ENCODE measurements at places on chromosomes 2 and 18.
A peak's percentile ranks its signal among the peaks of the same experiment; 100 is the strongest.

- DNase-seq, result peak; percentile 54
Observed at GRCh38 chr2:177551989-177552421, 159.4 kb downstream of the AGPS start.

- no peak for DNase-seq
Observed at GRCh38 chr2:207072571-207072970, 93.2 kb downstream of the KLF7 start.

- DNase-seq, result no peak
Observed at GRCh38 chr18:65661391-65661790, 89.4 kb upstream of the CDH7 start.

DNA sequence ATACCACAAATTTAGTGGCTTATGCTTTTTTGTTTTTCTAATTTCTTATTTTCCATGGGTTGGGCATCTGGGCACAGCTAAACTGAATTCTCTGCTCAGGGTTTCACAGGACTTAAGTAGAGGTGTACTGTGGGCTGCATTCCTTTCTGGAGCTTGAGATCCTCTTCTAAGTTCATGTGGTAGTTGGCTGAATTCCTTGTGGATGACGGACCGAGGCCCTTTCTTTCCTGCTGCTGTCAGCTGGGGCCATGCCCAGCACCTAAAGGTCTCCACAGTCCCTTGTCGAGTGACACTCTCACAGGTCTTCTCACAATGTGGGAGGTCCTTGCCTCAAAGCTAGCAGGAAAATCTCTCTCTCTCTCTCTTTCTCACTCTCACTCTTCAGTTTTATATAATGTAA is 433.5 kb upstream of the LRATD1 start:
- no peak for DNase-seq

- no peak for DNase-seq
Observed at GRCh38 chr2:61775956-61776570, 77.8 kb downstream of the FAM161A start.

DNA sequence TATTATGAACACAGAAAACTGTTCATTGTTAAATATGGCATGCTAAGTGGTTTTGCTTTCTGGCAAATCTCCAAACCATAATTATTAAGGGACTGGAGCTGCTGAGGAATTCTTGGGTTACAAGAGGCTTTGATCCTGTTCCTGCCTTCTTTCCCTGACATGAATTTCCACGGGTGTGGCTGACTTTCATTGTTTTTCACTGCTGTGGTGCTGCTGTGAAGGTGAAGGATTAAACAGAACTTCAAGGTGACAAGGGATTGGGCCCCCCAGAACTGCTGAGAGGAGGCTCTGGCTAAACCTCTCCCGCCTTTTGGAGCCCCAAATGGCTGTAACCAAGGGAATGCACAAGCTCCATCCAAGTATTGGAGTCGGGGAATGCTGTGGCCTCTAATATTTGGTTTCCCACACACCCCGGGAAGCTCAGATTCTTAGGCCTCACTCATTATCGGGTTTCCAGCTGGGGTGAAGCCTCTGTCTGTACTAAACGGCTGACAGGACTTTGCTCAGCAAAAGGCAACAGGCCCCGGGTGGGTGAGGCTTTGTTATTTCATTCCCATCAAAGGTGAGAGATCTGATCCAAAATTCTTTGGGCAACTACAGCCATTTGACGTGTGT is 29.0 kb upstream of the ZFP36L2 start:
- no peak for DNase-seq

DNA sequence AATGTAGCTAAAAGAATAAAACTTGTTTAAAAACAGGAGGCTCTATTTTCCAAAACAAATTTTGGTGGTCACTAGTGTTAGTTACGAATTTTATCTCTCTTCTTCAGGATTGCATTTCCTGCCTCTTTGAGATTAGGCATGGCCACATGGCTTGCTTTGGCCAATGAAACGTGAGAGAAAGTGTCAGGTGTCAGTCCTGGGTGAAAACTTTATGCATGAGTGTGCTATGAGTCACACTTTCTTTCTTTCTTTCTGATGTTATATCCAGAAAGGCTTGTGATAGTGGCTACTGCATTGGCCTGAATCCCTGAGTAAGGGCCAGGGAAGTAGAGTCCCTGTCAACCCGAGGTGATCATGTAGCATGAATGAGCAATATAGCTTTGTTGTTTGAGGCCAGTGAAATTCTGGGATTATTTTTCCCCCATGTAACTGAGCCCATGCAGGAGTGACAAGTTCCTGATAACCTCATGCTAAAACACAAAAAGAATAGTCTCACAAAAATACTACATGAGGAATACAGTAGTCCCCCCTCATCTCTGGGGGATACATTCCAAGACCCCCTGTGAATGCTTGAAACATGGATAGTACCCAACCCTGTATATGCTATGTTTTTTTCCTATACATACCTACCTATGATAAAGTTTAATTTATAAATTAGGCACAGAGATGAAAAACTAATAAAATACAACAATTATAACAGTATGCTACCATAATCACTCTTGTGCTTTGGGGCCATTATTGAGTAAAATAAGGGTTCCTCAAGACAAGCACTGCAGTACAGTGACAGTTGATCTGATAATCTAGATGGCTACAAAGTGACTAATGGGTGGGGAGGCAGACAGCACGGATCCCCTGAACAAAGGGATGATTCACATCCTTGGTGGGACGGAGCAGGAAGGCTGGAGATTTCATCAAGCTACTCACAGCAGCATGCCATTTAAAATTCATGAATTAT is 109.5 kb downstream of the CDC42EP3 start:
- DNase-seq, result no peak

DNA sequence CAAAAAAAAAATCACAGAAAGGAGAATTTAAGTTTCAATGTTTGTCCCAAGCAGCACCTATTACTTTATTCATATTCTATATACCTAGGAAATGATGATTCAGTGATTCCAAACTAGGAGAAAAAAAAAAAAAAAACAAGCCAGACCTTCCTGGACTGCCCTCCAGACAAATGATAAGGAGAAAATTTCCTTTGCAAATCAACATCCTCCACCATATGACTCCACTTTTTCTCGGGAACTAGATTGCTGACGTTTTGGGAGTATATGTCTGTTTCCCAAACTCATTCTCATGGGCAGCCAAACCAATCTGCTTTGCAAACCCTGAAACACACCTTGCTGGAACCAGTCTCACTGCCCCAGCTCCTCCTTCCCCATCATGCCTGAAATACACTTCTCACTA is 16.8 kb downstream of the AP1S3 start:
- no peak for DNase-seq

GRCh38 chr2:9910699-9911098 is 40.8 kb upstream of the GRHL1 start:
- DNase-seq, result no peak

DNA sequence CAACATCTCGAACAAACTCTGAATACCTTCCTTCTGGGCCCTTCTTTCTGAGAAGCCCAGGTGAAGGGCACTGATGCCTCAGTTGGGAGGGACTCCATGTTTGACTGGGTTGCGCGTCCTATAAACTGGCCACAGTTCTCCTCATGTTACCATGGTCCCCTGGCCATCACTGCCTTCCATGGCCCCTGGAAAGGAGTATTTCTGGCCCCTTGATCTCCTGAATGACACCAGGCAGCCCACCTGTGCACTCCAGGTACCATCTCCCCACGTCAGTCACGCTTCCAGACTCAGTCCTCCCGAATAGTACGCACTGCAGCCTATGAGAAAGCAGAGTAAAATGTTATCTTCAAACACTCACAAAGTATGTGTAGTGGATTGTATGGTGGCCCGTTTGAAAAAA is 73.9 kb downstream of the ACKR3 start:
- no peak for DNase-seq

GRCh38 chr18:75125382-75126331 is 83.3 kb downstream of the PTGR3 start:
- no peak for DNase-seq

GRCh38 chr18:6738622-6739021 is 9.1 kb downstream of the ARHGAP28 start:
- no peak for DNase-seq

GRCh38 chr2:215619022-215619958 is 183.4 kb upstream of the FN1 start:
- DNase-seq, result no peak

- DNase-seq, result no peak
Observed at GRCh38 chr2:111031546-111032478, 88.9 kb upstream of the BCL2L11 start.

DNA sequence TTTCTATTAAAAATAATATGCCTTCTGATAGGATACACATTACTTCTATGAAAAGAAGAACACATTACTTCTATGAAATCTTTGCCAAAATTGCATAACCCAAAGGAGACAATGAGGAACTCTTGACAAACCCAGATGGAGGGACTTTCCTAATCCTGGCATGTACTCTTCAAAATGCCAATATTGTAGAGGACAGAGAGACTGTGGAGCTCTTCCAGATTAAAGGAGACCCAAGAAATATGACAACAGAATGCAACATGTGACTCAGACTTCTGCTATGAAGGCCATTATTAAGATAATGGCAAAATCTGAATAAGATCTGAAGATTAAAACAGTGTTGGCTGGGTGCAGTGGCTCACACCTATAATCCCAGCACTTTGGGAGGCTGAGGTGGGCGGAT is 22.2 kb downstream of the SOWAHC start:
- DNase-seq, result no peak

- DNase-seq, result no peak
Observed at GRCh38 chr2:150507071-150507470, 19.6 kb upstream of the RND3 start.

GRCh38 chr2:54469484-54470053 is 13.4 kb downstream of the SPTBN1 start:
- DNase-seq, result no peak

- no peak for DNase-seq
Observed at GRCh38 chr2:39898934-39899333, 119.9 kb upstream of the THUMPD2 start.

- no peak for DNase-seq
Observed at GRCh38 chr2:238378230-238379095, 48.3 kb upstream of the ASB1 start.

GRCh38 chr18:11020161-11020853 is 129.1 kb downstream of the PIEZO2 start:
- DNase-seq, result no peak

- no peak for DNase-seq
Observed at GRCh38 chr2:197124639-197125390, 185.8 kb downstream of the ANKRD44 start.

- DNase-seq, result no peak
Observed at GRCh38 chr2:33378556-33379210, 97.8 kb upstream of the RASGRP3 start.

DNA sequence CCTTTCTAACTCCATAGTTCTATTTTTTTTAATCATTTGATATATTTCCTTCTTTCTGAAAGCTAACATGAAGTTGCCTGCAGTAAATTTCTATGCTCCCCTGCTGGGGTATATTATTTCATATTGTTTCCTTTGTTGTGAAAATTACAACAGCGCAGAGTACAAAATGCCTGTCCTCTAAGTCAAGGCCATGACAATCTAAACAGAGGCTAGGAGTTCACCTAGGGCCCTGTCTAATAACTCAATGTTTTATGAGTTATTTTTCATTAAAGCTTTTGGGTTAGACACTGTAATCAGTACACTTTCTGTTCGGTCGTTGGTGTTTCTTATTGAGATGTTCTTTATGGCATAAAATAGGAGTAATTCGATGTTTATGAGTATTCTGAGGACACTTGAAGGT is 111.2 kb downstream of the OSR1 start:
- DNase-seq, result no peak

GRCh38 chr18:11850821-11851145 is 430 bp upstream of the CHMP1B start:
- DNase-seq, result no peak

DNA sequence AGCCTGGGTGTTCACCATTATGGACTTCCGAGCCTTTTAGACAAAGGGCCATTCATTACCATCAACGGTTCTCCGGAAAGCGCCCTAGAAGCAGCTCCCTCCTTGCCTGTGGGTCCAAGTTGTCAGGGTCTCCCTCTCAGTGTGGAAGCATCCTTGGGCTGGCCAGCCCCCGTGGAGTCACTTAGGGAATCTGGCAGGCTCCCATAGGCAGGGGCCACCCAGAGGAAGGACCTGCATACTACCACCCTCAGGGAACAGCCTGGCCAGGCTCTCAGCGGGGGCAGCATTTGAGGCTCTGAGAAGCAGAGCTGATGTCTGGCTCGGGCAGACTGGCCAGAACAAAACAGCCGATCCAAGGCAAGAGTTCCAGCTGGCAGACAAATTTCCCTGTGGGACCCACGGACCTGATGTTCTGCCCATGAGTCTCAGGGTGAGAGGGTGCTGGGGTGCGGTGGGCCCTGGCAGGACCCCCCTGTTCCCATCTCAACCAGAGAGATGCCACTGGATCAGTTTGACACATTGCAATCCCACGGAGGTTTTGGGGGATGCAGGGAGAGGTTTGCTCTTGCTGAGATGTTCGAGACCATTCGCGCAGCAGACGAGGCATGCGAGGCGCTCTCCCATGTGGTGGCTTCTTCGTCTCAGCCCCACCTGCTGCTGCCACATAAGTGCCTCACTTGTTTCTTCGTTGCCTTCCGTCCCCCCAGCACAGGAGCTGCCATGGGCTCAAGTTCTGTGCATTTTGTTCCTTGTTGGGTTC is 56.9 kb downstream of the ACKR3 start:
- no peak for DNase-seq

DNA sequence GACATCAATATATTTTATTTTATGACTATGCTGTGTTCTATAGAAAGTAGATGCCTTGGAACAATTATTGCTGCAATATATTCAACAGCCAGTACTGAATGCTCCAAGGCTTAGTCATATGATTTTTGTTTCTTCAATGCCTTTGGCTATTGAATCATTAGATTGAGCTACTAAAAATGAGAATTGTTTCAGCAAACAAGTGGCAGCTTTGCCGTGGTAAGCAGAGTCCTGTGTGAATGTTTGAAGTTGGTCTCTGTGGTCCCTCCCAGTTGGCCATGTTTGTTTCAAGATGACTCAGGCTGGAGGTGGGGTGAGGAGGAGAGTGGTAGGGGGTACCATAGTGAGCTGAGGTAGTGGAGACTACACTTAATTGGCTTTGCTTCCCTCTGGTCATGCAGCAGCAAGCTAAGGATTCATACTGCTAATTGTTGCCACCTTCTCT is 198.6 kb upstream of the EPAS1 start:
- no peak for DNase-seq

DNA sequence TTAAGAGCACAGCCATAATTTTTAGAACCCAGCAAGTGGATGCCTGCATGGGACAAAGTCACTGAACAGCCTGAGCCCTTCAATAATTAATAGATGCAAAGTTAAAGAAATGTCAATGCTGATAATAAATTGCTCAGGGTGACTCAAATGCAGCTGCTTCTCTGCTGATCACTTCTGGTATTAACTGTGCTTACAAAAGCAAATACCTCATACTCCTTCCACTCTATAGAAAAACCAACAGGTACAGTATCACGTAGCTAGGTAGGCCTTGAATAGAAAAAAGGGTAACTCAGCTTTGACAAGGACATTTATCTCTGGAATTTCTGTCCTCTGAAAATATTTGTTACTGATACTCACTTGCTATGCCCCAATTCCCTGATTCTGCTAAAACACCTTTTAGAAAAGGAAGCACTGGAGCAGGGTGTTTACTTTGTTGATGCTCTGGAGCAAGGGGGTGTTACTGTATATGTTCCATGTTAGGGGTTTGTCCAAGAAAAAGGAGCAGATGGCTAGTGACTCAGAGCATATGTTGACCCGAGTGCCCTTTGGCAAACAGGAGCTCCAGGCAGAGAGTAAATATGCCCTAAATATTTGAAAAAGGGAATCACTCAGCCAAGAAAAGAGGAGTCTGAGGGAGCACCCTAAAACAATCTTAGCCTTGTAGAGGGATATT is 59.1 kb upstream of the RTN4 start:
- no peak for DNase-seq

- DNase-seq, result no peak
Observed at GRCh38 chr18:37869051-37869450, 303.5 kb upstream of the CELF4 start.

Data from colonic mucosa (tissue), 4 donors.